Left hindlimb (tissue), 1 donor: ENCODE measurements at places on chromosomes 6 and 20.

DNA sequence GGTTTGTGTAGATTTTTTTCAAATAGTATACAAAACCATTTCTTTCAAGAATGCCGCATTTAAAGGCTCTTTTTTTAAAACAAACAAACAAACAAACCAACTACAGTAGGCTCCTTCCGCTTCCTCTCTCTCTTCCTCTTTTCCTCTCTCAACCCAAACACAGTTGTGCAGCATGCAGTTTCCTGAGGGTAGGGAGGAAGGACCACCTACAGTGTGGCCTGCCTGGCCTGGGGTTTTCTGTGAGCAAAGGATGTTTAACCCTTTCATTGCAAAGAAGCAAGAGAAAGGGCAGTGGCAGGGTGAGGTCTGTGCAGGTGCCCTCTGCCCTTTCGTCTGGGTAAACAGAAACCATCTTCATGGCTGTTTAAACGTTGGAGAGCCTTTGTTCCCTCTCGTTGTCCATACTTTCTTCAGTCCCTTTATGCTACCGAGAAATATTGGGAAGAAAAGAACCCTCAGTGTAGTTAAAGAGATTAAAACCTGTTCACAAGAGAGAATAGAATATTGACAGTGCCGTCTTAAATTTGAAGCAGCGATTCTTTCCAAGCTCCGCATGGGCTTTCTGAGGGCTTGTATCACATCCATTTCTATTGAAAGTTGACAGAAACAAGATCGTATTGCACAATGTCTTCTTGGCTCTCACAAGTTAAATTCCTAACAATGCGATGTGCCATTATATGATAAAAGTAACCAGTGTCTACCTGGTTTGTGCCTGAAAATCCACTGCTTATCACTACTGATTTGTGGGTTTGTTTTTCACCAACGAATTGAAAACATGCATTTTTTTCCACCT lies 215.5 kb upstream of the SNX9 start:
- DNase-seq = no peak

DNA sequence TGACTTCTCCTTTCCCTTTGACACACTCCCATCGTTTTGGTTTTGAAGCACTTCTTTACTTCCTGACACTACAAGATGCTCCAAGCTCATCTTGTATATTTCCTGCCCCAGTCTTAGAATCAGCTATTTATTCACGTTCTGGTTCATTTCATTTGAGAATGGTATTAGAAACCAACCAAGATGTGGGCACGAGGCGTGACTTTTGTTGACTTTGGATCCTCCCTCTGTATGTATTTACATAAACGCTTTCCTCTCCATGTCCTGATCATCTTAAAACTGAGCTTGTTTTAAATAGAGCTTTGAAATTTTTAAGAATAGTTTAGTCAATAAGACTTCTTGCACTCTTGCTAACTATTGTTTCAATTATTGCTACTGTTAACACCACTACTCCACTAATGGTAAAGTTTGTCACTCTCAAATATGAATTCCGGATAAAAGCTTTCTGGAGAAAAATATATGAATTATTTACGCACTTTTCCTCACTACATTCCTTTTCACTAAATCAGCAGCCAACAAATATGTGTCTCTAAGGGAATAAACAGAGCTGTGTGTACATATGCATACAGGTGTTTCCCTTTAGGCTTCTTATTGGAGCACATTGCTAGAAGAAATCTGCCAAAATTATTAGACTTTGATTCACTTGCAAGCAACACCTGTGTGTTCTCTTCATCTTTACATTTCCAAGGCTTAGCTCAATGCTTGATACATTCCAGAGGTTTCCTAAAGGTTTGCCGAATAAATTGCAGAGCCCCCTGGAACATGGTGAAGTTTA lies 77.3 kb upstream of the TMEM244 start:
- DNase-seq = no peak

DNA sequence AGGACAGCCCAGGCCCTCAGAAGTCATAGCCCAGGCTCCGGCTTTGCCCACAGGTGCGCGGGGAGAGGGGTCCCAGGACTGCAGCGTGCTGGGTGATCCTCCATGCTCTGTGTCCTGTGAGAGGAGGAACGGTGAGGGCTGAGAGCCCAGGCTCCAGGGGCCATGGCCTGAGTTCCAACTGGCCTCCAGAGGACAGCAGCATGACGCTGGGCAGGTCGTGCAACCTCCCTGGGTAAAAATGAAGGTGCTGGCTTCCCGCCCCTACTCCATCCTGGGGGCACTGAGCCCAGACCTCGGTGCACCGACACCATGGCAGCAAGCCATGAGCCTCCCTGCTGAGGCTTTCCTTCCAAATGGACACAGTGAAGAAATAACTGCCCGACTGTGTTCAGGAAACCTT lies 305.4 kb downstream of the TAF4 start:
- DNase-seq = no peak

DNA sequence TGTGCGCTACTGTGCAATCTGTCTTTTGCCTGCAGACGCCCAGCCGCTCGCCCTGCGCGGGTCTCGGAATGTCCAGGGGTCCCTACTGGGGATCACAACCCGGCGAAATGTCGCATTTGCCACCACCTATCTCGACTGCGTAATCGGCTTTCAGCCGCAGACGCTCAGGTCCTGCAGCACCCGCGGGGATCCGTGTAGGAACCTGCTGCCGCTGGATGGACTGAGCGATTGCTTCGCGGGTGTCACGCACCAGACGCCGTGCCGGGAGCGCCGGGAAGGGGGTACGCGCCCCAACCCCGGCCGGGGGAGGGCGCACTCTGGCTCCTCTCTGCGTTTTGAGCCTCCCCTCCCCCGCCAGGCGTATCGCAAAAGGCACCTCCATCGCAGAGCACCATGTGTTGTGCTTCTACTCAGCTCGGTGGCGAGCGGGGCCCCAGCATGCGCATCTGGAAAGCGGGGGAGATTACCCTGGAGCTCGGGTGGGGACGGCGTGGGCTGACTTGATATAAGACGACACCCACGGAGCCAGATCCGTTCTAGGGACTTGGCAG lies 747 bp upstream of the PTPRA start:
- DNase-seq = peak; percentile 59

DNA sequence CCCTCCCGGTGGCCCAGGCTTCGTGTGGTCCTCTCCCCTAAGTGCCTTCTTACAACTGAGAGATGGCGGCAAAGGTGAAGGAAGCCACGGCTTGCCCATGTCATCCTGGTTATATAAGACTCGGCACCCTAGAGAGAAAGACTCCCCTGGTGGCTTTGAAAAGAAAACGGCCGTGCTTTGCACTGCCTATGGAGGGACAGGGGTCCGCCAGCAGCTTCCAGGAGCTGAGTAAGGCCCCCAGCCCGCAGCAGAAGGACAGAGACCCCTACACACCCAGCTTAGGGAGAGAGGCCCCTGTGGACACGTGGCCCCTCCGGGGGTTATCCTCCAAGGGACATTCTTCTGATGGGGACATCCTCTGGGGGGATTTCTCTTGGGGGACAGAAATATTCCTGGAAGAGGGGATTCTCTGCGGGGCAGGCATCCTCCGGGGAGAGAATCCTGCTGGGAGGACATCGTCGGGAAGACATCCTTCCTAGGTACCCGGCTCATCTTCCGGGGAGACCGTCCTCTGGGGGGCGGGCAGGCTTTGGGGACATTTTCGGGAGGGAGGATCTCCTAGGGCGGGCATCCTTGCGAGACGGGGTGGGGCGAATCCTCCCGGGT lies 511 bp upstream of the OGFR start:
- DNase-seq = no peak

DNA sequence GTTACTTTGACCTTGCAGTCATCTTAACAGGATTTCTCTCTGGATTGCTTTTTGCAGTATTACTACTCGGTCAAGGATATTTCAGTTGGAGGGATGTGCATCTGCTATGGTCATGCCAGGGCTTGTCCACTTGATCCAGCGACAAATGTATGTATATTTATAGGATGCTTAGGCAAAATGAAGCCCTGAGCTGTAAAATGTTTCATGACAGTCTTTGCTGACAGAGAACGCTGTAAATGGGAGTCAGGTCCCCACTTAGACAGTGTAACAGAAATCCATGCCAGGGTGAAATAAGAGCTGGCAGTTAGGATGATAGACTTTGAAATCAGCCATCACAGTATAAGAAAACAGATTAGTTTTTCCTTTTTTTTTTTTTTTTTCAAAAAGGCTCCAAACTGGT lies 264.0 kb downstream of the LAMA2 start:
- no peak for DNase-seq

DNA sequence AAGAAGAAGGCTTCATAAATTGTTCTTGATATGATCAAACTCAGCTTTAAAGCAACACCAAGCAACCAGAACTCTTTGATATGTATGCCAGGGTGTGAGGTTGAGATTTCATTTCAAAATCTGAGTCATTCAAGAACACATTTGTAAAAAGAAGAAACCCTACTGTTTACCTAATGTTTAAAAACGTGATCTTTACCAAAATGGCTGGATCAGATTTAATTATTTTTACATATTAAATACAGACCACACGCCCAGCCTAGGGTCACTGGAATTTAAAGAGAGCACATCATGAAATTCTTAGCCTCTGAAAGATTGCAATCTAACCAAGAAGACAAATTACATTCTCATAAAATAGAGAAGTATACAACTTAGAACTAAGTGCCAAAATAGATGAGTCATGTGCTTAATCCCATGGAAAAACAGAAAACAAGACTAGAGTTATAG lies 206.8 kb upstream of the SMLR1 start:
- no peak for DNase-seq

DNA sequence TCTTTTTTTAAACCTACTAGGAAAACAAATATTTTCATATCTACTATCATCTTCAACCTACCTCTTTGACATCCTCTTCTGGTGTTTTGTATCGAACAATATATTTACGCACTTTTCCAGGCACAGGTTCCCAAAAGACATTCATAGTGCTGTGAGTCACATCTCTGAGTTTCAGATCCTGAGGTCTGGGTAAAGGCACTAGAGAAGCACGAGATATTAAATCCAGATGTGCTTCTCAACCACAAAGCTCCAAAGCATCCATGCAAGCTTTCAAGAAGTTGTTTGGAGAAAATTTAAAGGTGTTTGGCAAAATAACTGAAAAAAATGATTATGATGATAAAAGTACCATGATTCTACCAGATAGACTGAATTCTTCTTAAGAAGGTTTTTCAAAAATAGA lies 62.7 kb downstream of the COL12A1 start:
- DNase-seq = no peak

DNA sequence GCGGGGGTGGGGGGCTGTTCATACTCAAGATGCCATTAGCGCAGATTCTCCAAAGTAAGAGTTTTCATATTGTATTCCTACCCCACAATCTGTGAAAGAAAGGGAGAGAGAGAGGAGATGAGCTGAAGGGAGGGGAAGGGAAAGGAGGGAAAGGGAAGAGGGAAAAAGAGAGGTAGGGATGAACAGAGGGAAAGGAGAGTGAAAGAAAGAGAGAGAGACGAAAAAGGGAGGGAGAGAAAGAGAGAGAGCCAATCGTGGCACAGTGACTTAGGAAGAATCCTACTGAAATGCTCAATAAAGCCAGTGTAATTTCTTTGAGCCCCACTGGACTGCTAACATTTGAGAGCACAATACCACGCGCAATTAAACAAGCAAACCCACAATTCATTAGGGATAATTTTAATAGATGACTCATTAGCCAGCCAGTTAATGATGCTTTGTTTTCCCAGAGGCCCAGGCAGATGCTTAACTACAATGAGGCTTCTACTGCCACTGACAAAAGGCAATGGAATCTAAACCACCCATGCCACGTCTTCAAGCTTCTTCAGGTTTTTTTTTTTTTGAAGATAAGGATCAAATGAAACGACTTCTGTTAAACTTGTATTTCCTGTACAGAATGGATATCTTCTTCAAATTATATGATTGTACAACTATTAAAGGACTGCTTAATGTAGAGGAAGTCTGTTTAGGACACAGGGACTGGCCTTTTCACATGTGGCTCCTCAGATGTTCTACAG lies 306.8 kb downstream of the FOXC1 start:
- DNase-seq = no peak

DNA sequence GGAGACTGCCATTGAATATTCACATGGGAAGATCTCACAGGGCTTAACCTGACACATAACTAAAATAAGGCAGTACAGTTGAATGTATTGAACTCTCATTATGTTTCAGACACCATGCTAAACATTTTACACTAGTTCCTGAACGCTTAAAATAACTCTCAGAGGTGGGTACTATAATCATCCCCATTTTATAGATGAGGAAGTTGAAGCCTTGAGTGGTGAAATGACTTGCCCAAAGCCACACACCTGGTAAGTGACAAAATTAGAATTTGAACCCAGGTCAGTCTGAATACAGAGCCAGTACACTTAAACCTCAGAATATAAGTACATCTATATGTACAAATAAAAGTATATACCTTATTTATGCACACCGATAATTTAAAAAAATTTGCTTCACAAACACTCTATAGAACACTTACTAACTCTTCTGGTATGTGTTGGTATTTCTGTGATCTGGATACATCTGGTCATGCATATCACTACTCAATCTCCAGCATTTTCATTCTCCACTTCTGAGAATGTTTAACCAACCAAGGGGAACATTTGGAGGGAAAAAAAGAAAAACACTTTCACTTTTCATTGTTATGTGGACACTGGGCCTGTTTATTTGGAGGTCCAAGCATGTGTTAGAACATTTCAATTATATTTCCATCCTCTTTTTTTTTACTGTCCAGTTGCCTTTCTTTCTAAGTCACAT lies 4.6 kb upstream of the BICRAL start:
- DNase-seq = no peak

DNA sequence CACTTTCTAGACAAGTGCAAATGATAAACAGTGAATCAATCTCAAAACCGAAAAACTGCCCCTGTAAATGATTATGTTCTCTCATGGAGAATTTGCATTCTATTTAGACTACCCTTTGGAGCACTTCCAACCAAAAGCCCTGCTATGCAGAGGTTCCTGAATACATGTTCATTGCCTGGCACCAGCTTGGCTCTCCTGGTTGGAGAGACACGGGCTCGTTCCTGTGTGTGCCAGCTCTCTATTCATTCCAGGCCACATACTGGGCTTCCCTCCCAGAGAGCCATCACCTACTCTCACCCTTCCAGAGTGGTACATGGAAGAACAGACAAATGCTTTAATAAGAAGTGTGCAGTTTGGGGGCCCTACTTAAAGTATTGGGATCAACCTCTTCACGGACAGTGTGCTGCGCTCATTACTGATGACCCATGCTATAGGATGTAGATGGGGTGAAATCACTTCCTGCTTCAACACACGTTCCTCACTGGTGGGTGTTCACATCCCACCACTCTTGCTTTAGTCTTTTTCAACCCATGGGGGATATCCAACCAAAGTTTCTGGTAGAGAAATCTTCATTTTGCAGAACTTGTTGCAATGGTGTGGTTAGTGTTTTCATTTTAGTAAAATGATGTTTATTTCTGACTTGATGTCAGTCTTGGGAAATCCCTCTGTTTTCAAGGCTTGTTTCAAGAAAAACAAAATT lies 38.5 kb upstream of the NAA20 start:
- no peak for DNase-seq

GRCh38 chr6:25027221-25027916 lies 91.6 kb upstream of the RIPOR2 start:
- no peak for DNase-seq

- peak; percentile 49 for DNase-seq
Observed at GRCh38 chr6:13615792-13616120, 621 bp downstream of the NOL7 start.

DNA sequence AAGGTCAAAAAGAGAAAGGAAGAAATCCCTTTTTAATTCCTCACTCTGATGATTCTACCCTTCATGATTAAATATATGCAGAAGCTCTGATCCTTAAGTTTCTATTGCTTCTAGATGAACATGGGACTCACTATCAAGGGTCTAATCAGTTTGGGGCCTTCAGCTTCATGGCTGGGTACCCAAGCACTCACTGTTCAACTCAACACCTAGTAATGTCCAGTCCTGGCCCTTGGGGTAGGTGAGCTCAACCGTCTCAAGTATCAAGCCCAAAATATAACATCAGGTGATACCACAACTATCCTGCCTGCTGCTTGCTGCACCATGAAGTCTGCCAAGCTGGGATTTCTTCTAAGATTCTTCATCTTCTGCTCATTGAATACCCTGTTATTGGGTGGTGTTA lies at the start of gene SPINT4:
Gene SPINT4, plus strand, starts transcription at position 301 of the 400 bp plus-strand sequence. Its CDS starts 21 bp downstream, at position 322.
- no peak for DNase-seq
